ENCODE measurements at places on chromosomes 3 and 15.

DNA sequence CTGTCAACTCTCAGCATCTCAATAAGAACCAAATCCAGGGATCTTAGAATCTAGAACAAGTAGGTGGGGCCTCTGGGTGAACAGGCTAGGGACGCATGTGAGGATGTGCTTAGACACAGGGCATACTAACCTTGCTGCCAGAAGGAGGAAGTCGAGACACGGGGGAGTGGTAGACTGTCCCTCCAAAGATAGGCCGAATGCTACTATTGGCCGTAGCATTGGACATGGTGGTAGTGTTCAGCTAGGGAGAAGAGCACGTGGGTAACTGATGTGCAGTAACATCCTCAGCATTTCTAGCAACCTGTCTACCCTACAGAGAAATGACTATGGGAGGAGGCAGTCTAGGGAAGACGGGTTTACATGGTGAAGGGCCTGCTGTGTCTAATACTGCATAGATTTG, 15.6 kb downstream of the RCCD1 start:
- DNase-seq = no peak

- no peak for DNase-seq
Measured at GRCh38 chr3:30871720-30872119, 22.7 kb downstream of the GADL1 start.

DNA sequence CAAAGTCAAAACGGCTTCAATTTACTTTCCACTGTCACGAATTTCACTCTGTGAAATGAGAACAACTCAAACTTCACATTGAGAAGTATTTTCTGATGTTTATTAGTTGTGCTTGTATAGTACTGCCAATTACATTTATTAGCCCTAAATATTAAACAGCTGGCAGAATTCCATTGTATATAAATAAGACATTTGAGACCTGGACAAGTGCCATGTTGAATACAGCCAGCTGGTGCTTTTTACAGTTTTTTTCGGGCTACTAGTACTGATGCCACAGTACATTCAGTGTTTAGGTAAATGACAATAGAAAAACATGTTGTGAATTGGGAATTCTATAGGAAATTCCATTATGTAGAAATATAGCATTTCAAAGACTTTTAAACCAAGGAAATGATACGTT, 79.0 kb downstream of the EPHA3 start:
- DNase-seq = no peak

DNA sequence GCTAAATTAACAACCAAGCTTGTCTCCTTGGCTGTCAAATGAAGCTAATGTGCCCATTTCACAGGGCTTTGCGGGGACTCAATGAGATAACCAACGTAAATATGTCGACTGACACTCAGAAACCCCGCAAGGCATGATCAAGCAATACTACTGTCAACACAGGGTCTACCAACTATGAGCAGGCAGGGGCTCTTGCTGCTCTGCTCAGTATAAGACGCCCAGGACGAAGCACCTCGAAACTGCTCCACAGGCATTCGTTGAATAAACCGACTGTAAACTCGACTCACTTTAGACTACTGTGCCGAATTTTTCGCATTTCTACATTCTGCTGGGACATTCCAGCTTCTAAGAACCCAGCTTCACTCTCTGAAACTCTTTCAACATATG, 55.0 kb downstream of the FEZF2 start:
- no peak for DNase-seq

- DNase-seq = no peak
Measured at GRCh38 chr15:100131321-100132224, 210.2 kb downstream of the ADAMTS17 start.

DNA sequence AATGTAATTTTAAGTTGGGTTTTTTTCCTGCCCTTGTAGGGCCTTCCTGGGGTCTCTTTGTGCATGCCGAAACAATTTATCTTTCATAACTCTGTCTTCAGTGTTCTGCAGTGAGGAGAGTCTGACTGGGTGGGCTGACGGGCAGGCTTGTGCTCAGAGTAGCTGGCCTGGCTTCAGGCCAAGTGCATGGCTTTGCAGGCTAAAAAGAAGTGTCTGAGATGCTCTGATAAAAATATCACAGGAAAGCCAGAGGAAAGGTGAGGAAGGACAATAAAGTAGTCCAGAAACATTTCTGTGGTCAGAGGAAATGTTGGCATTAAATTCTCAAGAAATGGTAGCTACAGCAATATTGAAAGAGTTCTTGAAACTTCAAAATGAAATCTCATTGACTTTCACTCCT, 25.5 kb downstream of the ST3GAL6 start:
- no peak for DNase-seq

DNA sequence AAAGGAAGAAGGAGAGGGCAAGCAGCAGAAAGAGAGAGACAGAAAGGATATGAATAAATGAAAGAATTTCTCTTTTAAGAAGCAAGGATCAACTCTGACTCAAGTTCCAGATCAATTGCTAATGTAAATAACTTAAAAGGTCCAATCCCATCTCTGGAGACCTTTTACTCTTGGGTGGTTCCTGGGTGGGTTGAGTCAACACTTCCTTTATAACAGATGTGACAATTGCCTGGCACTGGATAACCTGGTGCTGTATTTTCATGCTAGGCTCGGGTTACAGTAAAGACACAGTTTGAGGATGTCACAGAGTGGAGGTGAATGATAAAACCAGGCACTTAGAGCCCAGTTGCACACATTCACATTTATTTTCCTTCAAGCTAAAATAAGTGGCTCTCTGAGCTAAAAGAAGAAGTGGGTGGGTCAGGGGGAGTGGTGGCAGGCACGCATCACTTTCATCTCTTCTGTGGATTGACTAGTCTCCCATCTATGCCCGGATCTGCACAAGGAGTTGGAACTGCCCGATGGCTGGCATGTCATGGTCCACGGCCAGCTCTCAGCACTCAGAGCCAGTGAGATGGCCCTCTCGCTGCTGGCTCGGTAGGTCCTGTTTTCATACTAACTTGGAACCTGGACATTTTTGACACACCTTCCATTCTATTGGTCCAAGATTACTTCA, 465.8 kb downstream of the FOXP1 start:
- DNase-seq = no peak

- DNase-seq = no peak
Measured at GRCh38 chr3:108450444-108450843, 60.0 kb downstream of the MYH15 start.

DNA sequence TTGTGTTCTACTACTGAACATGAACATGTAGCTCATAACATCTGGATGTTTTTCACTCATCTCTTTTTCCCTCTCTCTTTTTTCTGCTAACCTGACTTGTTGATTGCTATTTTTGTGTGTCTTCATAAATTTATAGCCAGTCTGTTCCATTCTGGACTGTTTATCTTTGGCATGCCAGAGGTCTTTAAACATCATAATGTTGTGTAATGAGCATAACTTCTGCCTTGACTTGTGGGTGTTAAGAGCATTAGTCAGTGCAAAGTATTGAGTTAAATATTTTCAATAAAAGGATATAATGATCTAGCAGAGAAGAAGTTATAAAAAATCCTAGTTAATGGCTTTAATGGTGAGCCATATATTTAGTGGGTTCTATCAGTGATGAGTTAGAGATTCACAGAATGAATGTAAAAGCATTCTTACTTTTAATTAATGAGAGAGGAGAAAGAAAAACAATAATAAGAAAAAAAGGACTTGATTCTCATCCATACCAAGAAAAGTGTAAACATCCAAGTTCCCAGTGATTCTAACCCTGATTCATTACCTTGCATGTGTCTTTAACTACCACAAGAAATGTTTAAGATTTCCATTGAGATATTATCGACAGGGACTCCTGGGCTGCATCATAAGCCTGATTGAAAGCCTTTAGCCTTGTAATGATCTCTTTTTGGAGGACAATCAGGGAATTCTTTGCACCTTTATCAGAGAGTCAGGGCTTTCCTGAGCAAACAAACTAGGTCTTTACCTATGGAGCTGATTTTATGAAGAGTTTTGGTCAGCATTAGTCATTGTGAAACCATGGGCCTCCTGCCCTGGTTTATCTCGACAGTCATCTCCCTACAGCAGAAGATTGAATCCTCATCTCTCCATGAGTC, 22.9 kb downstream of the MITF start:
- no peak for DNase-seq

DNA sequence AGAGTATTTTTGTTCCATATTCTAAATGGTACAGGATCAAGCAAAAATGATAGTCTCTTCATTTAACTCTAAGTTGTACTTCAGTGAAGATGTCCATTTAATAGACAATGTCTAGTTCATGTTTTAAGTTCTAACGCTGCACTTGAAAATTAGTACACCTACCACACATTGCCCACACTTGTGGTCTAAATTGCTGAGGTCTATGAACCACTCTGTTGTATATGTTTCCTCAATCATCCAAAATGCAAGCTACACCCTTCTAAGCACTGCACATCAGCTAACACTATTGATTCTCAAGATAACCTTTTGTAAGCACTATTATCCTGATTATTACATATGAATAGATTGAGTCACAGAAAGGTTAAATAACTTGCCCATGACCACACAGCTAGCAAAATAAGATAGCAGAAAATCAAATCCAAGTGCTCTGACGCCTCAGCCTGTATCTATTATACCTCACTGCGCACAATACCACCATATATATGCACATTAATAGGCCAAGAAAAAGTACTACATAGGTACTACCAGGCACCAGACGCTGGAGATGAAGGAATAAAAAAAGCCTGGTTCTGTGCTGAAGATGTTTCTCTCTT, 6.4 kb downstream of the GOLIM4 start:
- no peak for DNase-seq

DNA sequence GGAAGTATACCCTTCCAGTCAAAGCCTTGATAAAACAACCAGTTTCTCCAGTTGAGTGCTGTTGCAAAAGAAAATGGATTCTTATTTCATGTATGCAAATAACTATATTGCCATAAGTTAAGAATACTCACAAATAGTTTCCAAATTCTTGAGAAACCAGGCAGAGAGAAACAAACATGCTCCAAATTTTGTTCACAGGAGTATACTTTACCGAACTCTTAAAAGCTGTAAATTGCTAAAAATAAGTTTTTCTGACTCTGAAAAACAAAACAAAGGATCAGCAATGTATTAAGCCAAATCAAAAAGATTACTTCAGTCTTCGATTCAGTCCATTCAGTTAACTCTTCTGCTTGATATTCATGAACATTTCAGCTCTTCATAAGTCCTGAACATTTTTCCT, 646.5 kb downstream of the MCTP2 start:
- no peak for DNase-seq

- DNase-seq = no peak
Measured at GRCh38 chr15:53346583-53346982, 412.9 kb downstream of the WDR72 start.

GRCh38 chr3:17709236-17709810, 33.1 kb downstream of the TBC1D5 start:
- no peak for DNase-seq

GRCh38 chr3:195105389-195105788, 165.6 kb downstream of the XXYLT1 start:
- no peak for DNase-seq

- no peak for DNase-seq
Measured at GRCh38 chr3:170132335-170132734, 49.2 kb downstream of the PHC3 start.

DNA sequence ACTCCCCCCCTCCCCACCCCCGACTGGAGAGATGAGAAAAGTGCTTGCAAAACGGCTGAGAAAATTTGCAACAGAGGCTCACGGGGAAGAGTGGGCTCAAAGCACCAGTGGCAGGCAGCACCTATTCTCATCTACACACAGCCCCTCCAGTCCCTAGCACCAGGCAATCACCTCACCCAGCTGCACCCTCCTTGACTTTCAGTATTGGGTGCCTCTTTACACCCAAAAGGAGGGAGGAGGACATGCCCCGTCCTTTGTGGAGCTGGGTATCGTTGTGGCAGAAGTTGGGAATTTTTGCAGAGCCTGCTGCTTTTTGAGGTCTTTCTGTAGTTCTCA, 182.8 kb upstream of the TOPAZ1 start:
- no peak for DNase-seq

DNA sequence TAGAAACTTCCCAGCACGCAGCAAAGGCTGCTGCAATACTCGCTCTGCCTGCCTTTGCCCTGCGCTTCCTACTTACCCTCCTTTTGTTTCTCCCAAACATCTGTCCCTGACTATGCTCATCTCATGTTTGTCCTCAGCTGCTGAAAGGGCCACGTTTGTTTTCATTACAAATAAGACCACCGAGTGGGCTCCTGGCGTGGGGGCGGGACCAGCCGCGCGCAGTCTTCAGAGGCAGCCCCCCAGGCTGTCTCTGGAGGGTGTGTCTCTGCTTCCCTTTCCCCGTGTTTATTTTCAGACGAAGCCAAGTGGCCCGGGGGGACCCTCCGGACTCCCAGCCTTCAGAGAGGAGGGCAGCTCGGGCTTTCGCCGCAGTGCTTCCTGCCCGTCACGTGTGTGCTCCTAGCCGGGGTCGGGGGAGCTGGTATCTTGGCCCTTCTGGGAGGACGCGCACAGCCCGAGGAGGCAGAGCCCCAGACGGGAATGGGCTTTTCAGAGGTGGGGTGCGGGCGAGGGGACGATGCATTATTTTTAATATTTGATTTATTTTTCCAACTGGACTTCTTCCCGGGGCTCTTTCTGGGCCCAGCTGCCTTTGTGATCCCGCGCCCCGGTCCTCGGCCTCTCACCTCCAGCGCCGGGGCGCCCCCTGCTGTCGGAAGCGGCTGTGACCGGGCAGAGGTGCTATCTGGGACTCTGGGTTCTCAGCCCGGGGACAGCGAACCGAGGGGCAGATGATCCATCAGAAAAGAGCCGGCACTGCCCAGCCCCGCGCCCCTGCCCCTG, 70.0 kb upstream of the CGNL1 start:
- peak; percentile 62 for DNase-seq

GRCh38 chr3:129461461-129462146, 21.6 kb downstream of the IFT122 start:
- no peak for DNase-seq
